ENCODE measurements at places on chromosomes 12 and 14.

GRCh38 chr14:68939893-68940613 lies 39.0 kb downstream of the ACTN1 start:
- no peak for DNase-seq

- DNase-seq, result no peak
These were observed 9.2 kb downstream of the FAR2 start for GRCh38 chr12:29158115-29158763.

DNA sequence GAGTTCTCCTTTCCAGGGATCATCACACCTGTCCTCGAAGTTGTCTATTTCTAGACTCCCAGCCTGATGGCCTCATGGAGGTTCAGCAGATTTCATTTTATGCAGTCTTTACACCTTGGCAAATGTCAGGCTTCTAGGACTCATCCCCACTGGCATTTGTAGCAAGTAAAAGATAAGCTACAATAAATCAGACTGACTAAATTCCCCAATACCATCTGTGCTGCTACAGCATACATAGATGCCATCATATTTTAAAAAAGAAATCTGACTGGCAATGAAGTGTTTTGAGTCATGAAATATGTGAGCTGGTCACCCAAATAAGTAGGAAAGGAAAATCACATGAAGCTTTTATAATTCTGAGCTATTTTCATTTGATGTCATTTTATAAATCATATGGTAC lies 55.3 kb downstream of the KCNC2 start:
- no peak for DNase-seq

GRCh38 chr14:96091149-96091693 lies 52.1 kb downstream of the C14orf132 start:
- no peak for DNase-seq

Data from nucleus accumbens (tissue), 56 donors.